OCI-M1 (cell line): ENCODE measurements at places on chromosomes 3 and 15.

DNA sequence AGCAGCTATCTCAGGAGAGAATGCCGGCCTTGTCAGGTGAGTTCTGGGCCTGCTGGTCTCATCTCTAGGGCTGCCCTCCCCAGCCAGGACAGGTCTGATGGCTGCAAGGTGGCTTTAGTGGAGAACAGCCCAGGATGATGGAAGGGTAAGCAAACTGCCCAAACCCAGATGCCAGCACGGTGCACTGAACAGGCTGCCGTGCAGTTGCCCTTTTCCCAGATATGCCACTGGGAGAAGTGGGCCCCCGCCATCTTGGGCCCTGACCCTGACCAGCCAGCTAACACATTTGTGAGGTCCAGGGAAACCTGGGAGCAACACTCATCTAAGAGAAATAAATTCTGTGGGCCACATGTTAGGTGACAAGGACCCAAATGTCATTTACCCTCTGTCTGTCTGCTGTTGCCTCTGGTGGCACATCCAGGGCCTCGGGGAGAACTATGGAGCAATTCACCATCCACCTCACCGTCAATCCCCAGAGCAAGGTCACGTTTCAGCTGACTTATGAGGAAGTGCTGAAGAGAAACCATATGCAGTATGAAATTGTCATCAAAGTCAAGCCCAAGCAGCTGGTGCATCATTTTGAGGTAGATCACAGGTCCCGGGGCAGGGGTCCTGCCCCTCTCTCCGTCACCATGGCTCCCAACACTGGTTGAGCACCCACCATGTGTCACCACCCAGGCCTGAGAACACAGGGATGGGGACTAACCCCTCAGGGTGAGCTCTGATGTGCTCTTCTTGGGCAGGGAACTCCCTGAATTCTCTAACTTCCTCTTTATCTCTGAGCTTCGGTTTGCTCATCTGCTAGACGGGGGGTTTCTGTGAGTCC lies 1.8 kb downstream of the ITIH1 start:
- peak; percentile 61 for DNase-seq

GRCh38 chr15:99959326-99959725 lies 226.1 kb upstream of the LYSMD4 start:
- no peak for DNase-seq

- DNase-seq, result peak; percentile 27
Measured at GRCh38 chr3:72593881-72594397, 254.3 kb downstream of the SHQ1 start.

DNA sequence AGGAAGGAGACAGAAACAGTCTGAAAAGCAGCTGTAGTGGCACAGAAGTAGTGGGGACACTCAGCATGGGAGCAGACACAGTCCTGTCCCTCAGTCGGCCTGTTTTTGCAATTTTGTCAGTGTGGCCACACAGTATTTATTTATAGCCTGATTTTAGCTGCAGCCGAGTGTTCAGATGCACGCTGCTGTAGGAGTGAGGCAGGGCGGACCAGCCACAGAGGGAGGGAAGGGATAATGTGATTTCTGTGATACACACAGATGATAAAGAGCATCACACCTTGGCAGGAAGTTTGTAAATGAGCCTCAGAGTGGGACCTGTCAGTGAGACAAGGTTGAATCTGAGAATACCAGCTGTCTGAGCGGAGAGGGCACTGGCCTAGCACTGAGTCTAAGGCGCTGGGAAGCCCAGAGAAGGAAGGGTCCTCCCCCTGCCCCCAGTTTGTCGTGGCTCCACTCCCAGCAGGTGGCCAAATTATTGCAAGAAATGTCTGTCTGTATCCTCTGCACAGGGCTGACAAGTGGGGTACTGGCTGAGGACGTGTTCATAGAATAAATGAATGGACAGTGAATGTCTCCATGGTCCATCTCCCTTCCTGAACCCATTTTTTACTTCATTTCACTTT lies 3.8 kb downstream of the PSTPIP1 start:
- DNase-seq, result no peak

GRCh38 chr15:67564021-67564967 lies 21.8 kb downstream of the MAP2K5 start:
- DNase-seq, result no peak

DNA sequence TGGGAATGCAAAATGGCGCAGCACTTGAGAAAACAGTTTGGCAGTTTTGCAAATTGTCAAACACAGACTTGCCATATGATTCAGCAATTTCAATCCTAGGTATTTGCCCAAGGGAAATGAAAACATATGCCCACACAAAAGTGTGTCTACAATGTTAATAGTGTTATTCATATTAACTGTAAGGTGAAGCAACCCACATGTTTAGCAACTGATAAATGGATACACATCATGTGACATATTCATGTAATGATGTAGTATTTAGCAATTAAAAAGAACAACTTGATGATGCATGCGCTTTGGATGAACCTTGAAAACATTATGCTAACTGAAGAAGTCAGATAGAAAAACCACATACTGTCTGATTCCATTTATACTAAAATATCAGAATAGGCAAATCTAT lies 539.0 kb upstream of the PPP2R3A start:
- DNase-seq, result no peak

- DNase-seq, result no peak
Measured at GRCh38 chr15:71185706-71186105, 70.4 kb downstream of the THSD4 start.

DNA sequence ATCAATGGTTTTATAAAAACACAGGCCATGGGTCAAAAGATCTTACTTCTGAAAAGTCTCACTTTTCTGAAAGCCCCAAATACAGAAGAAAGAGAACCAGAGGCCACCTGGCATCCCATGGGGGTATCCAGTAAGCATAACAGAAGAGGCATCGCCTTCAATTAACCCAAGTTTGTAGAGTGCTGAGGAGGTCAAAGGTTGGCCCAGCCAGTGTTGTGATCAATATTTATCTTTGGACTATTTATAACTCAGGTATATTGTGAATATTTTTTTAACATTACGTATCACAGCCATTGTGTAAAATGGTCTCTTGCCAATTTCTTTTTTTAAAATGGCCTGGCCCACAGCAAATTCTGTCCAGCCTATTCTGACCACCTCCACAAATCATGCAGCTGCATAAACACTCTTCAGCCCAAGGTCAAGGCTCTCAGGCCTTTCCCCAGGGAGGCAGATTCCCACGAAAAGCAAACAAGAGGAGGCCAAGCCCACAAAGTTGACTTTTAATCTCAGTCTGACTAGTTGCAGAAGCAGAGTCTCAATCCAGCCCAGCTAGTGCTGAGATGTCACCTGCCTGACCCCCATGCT lies 26.2 kb upstream of the SPTBN5 start:
- DNase-seq, result no peak

DNA sequence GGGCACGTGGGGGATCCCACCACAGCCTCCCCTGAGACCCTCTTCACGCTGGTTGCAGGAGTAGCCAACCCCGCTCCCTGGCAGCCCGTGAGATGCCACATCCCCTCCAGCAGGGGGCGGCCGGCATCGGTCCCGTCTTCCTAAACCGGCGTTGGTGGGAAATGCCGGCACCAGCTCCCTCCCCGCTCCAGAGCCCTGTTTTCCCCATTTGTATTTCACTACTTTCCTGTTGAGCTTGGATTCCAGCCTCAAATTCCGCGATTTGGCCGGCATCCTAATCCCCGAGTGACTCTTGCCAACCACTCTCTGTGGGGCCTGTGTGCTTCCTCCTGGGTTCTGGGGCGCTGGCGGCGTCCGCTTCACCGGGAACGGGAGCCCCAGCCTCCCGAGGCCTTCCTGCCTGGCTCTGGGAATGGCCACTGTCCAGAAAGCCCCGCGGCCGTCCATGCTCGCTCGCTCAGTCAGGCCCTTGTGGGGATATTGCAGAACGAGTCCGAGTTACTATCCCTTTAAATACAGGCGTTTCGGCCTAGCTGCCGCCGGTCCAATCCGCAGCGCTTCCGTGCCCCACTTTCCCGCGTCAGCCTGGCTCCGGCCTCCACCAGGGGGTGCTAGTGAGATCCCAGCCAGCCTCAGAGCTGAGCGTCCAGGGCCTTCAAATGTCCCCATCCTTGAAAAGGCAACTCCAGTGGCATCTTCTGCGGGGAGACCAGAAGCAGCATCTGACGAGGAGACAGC lies 8.1 kb upstream of the ADAMTS17 start:
- peak; percentile 92 for DNase-seq

DNA sequence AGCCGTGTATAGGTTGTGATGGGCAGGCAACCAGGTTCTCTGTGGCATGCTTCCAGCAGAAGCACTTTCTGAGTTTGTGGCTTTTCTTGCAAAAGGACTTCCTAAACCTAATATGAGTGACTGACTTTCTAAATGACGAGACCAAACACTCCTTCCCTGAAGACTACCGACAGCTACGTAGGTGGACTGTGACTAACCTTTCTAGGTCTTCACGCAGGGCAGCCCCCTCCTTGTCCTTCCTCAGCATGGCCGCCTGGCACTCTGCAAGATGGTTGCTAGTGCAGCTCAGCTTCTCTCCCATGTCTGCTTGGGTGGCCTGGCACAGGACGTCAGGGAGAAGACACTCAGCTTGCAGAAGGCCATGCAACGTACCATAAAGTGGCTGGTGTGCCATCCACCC lies 20.9 kb downstream of the CXCR6 start:
- no peak for DNase-seq

DNA sequence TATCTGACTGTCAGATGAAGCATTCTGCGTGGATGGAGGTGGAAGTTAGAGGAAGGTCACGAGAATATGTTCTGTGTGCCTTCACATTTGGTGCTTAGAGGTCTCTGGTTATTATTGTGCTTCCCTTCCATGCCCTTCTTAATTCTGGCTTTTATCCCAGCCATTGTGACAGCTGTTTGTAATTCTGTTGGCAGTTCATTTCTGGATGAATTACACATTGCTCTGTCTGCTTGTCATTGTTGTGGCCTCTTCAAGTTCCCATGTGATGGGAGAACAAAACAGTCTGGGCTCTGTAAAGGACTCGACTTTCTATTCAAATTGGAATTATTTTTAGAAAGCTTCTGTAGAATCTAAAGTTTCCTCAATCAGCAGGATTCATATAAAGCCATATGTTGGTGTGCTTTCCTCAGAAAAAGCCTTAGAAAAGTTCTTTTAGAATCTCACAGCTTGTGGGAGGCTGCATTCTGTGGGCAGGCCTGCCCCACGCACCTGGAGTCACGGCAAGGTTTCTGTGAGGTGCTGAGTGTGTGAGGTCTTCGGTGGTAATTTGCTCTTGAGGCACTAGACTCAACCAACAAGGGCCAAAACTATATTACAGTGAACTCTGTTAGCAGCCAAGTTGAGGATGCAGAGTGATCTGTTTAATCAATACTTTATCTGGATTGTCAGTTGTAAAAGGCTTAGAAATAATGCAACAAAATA lies 397.4 kb upstream of the AZI2 start:
- no peak for DNase-seq

DNA sequence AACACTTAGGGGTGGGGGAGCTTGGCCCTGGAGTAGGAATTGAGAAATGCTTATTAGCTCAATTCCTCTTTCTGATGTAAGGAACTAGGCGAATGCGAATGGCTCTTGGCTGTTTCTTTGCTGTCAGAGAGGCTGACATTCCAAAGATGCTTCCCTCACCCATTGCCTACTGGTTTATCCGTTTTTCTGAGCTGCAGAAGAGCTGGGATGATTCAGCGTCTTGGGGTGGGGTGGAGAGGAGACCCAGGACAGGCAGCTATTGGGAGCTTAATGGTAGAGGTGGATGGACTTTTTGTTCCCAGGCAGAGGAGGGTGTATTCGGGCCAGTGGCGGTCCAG lies 9.8 kb downstream of the PLEKHO2 start:
- DNase-seq, result no peak

DNA sequence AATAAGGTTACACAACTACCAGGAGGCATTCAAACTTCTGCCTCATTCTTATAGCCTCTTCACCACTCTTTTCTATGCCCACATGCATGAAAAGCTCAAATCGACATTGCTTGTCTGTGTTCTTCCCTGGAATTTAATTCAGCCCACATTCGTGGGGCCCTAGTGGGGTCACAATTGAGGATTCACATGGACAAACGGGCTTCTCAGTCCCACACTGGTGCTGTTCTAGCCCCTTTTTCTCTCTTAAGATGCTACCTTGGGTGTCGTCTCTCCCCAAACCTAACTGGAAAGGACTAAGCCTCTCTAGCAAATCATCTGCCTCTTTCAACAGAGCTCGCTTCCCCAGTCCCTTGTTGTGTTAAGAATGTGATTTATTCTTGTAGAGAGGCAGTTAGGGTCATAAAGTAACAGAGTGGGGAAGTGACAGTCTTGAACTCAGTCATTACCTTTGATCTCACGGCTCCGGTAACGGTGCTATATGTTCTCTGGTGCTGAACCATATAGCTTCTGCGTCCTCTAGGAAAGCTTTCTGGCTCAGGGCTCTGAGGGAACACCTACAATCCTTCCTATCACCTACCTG lies 4.9 kb downstream of the LPP start:
- no peak for DNase-seq

DNA sequence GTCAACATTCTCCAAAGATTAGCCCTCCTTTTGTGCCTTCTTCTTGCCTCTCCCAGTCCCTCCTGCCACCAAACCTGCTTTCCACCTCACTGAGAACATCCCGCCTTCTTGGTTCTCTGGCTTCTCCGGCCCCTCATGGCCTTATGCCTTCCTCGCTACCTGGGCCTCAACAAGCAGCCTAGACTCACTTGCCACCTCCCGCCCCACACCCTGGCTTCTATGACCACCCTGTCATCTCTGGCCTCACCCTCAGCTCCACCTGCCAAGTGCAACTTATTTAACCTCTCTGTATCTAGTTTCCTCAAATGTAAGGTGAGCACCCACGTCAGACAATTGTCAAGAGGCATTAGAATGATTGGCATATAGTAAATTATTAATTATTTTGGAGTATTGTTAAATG lies 68.8 kb upstream of the MEX3B start:
- DNase-seq, result no peak

GRCh38 chr15:43266834-43267233 lies at the start of gene TGM5:
TGM5 (minus strand) TSS chr15:43266928; CDS start chr15:43266849, 79 bp downstream.
- DNase-seq, result no peak

- DNase-seq, result no peak
Measured at GRCh38 chr3:72515941-72516340, 332.3 kb downstream of the SHQ1 start.

- no peak for DNase-seq
Measured at GRCh38 chr15:93719921-93720351, 511.4 kb upstream of the MCTP2 start.

DNA sequence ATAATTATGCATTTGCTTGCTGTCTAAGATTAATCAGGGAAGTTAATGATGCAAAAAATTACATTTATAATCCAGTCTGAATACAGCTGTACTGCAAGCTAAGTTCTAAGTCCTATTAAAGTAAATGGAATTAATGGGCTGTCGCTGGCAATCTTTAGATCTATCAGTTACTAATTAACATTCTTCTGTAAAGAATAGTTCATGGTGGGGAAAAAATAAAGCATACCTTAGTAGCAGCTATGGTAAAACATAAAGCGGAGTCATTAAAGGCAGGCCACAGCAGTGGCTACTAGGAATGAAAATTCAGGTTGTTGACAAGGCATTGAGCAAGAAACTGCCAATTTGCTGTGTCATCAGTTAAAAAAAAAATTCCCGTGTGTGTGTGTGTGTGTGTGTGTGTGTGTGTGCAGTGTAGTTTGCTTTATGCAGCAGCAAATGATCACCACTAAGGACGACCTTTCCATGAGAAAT lies 129.8 kb downstream of the ZNF385D start:
- peak; percentile 27 for DNase-seq

DNA sequence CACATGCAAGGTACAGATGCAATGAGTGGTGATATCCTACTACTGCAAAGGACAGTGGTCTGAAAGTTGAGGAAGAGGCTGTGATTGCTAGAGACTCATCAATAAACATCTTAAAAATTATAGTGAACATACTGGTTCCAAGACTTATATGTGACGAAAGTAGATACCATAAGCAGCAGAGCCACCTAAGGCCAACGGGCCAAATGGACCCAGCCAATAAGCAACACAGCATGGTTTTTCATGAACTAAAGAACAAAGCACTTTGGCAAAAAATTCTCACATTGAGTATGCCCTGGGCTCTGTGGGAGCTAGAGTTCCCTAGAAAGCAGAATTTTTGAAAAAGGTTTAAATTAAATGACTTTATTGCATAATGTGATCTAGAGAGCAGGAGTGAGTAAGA lies 272.1 kb downstream of the SI start:
- DNase-seq, result no peak
